ENCODE measurements at places on chromosomes 16 and 17. TPM values are rescaled to one million over a fixed set of nuclear protein-coding genes. Genes with fewer than 3 reads are reported as not detected.
A peak's percentile ranks its signal among the peaks of the same experiment; 100 is the strongest.

Gene GRAPL
- 6.7 TPM for total RNA-seq

DNA sequence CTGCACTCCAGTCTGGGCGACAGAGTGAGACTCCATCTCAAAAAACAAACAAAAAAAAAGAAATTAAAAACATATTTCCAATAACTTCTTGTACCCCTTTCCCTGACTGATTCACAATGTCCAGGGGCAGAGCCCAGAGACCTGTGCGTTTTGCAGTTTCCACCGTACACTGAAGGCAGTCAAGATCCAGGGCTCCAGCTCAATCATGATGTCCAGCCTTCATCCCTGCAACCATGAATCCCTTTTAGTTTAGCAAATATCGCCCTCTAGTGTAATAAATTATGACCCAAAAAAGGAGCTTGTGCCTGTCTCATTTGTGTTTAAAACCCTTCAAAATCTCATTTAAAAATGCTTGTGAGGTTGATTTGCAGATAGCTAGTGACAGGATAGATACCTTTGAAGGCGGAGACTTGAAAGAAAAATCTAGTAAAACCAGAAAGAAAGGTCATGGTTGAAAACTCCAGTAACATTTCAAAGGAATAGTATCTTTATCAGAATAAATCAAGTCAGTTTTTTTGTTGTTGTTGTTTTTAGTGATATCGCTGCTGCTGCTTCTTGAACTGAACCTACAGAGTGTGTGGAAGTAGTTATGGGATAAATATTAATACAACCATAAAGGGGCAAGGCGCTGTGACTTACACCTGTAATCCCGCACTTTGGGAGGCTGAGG lies 3.7 kb upstream of the ERN1 start:
- no peaks in the 10 kb centered on the region for H3K27me3 ChIP-seq
- no peak for DNase-seq
- H3K27ac ChIP-seq: no peak overlapping the region
- H3K4me3 ChIP-seq: no peak overlapping the region
- no peaks in the 10 kb centered on the region for H3K4me1 ChIP-seq
- no peaks in the 10 kb centered on the region for H3K36me3 ChIP-seq

Gene C16orf89
- 0.80 TPM for total RNA-seq

DNA sequence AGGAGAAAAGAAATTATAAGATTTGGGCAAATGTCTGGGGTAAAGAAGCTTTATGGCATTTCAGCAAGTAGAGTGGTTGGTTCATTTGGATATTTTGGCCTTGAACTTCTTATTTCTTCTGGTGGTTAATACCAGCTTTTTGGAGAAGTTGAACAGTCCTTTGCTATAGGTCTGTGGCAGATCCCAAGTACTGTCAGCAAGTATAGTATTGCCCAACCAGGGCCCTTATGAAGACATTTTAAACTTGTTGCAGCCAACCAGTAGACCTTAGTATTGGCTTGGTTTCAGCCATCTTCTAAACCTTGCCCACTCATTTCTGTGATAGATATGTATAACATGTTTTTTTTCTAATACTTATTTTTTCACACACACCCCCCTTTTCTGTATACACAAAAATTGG lies 2.2 kb downstream of the SP2 start:
- H3K4me1 ChIP-seq: peaks cover 12% of the 10 kb centered on the region
- DNase-seq: no peak
- no peak overlapping the region for H3K27ac ChIP-seq
- H3K36me3 ChIP-seq: no peaks in the 10 kb centered on the region
- no peaks in the 10 kb centered on the region for H3K27me3 ChIP-seq

DNA sequence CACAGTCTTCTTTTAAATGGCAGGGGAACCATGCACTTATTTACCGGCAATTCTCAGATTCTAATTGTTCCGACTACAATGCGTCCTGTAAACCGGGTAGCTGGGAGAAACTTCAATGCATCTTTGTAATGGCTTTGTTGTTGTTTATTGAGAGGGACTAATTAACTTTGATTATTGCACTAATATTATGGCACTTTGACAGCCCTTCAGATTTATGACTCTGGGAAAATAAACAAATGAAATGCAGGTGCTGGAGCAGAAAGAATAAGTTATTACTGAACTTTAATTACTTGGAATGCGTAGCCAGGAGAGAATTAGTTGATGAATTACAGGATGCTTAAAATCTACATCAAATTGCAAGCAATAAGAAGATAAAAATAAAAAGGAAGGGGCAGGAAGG lies 77.0 kb downstream of the WWOX start:
- H3K36me3 ChIP-seq: no peaks in the 10 kb centered on the region
- H3K27me3 ChIP-seq: no peaks in the 10 kb centered on the region
- no peak for DNase-seq
- peaks cover 7% of the 10 kb centered on the region for H3K4me1 ChIP-seq

- H3K4me1 ChIP-seq: no peaks in the 10 kb centered on the region
- DNase-seq: no peak
- H3K27ac ChIP-seq: no peak overlapping the region
- H3K36me3 ChIP-seq: no peaks in the 10 kb centered on the region
- no peak overlapping the region for H3K4me3 ChIP-seq
Measured at GRCh38 chr17:77746393-77746792, 212.1 kb upstream of the TNRC6C start.

- DNase-seq: peak; percentile 80
- H3K36me3 ChIP-seq: no peaks in the 10 kb centered on the region
Measured at GRCh38 chr17:81428948-81429774, 33.9 kb downstream of the BAHCC1 start.
